Keratinocyte (primary cell): ENCODE measurements at places on chromosomes 5 and 9. TPM values are rescaled to one million over a fixed set of nuclear protein-coding genes. Genes with fewer than 3 reads are reported as not detected.

Gene PCDHAC2
- 1.2 to 2.1 TPM (median 1.9 TPM) in 3 replicates for polyA plus RNA-seq

Gene RABGAP1
- 32.9 to 40.6 TPM (median 34.1 TPM) in 3 replicates for polyA plus RNA-seq

Gene SH2D3C
- polyA plus RNA-seq, result 0.12 to 0.21 TPM in 2 of 3 replicates, not detected in the other

Gene GOLM1
- 12.9 to 19.9 TPM (median 17.3 TPM) in 3 replicates for polyA plus RNA-seq

Gene PDCD1LG2
- polyA plus RNA-seq, result 14.7 to 20.2 TPM (median 18.8 TPM) in 3 replicates

Gene AGXT2
- not detected in 3 replicates for polyA plus RNA-seq

Gene QRFP
- not detected in 3 replicates for polyA plus RNA-seq

DNA sequence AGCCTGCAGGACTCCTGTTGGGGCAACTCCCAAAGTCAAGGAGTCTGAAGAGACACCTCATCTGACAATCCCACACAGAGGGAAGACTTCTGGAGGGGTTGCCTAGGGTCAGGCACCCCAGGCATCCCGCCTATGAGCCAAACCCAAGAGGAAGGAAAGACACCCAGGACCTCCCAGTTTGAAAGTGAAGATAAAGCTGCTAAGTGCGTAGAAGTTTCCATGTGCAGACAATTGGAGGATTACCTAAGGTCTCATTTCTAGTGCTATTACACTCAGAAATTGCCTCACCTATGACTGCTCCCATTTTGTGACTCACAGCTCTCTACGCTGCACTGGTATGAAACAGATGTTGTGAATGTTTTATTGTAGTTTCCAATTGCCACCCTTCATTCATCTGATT, 322.9 kb downstream of the SLIT3 start:
- peak; percentile 40 for DNase-seq
- H3K36me3 ChIP-seq, result no peaks in the 10 kb centered on the region
- no peak overlapping the region for H3K4me3 ChIP-seq
- no peak overlapping the region for H3K27ac ChIP-seq
- peaks cover 6% of the 10 kb centered on the region for H3K4me1 ChIP-seq

DNA sequence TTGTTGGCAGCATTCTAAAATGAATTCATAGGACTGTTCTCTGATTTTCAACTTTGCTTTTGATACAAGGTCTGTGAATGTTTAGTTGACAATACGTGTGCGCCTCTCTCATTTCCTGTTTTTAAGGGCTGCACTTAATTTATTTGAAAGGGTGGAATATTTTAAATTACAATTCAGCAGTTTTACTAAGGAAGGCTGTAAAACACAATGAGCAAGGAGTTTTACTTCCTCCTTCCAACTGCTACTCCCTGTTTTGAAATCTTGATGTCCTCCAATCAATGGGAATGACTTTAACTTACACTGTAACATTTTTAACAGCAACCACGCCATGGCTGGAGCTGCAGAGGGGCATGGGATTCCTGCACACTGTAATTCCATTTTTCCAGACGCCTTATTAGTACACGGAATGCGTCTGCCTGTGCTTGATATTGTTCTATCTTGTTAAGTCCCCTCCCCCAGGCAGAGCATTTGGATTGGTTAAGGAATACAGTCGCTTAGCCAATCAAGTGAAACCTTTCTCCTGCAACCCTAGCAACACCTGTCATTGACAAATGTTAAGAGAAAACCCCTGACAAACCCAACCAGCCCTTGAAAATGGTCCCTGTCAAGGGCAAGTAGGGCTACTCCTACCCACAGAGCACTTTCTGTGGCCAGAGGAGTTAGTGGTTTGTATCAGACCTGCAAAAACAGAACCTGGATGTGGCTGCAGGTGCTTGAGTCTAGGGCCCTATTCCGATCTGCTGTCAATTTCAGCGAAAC, 12.5 kb upstream of the ZSWIM6 start:
- H3K4me3 ChIP-seq, result no peak overlapping the region
- DNase-seq, result no peak
- no peaks in the 10 kb centered on the region for H3K27me3 ChIP-seq
- peaks cover 12% of the 10 kb centered on the region for H3K4me1 ChIP-seq
- no peaks in the 10 kb centered on the region for H3K36me3 ChIP-seq
- H3K27ac ChIP-seq, result no peak overlapping the region

GRCh38 chr5:35781181-35781790, 75.4 kb upstream of the IL7R start:
- H3K27ac ChIP-seq, result no peak overlapping the region
- no peak overlapping the region for H3K4me3 ChIP-seq
- DNase-seq, result no peak
- no peaks in the 10 kb centered on the region for H3K4me1 ChIP-seq

DNA sequence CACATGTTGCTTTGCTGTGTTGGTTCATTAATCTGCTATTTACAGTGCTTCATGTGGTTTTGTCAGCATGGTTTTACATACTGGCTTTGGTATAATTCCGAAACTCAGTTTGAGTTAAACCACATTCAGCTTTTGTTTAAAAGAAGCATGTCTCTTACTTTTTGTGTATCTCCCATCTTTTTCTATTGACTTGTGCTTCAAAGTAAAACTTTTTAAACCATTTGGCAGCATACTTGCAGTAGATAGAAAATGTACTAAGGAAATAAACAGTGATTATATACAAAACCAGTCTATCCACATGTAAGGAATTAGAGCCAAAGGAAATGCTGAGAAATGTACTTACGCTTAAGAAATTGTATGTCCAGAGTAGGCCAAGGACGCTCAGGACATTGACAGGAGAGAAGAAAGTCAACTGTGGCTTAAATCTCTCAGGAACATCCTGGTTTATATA, 286.9 kb downstream of the ARHGEF28 start:
- H3K27me3 ChIP-seq, result no peaks in the 10 kb centered on the region
- H3K27ac ChIP-seq, result no peak overlapping the region
- H3K36me3 ChIP-seq, result peaks cover 22% of the 10 kb centered on the region

GRCh38 chr9:21680590-21680989, 121.8 kb upstream of the MTAP start:
- H3K27ac ChIP-seq, result peak overlapping the region; percentile 95
- no peak overlapping the region for H3K4me3 ChIP-seq
- H3K4me1 ChIP-seq, result peaks cover 90% of the 10 kb centered on the region
- no peaks in the 10 kb centered on the region for H3K36me3 ChIP-seq
- no peaks in the 10 kb centered on the region for H3K27me3 ChIP-seq

- H3K27ac ChIP-seq, result no peak overlapping the region
- no peak for DNase-seq
- no peaks in the 10 kb centered on the region for H3K36me3 ChIP-seq
Observed at GRCh38 chr5:56314529-56314928, 81.4 kb upstream of the ANKRD55 start.

DNA sequence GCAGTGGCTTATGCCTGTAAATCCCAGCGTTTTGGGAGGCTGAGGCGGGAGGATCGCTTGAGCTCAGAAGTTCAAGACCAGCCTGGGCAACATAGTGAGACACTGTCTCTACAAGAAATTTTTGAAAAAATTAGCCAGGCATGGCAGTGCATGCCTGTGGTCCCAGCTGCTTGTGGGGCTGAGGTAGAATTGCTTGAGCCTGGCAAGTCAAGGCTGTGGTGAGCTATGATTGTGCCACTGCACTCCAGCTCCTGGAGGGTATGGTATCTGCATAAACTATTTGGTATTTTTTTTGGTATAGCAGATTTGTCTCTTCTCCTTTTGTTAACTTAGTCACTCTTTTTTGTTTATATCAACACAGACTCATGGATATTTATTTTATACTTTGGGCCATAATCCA, 61.5 kb upstream of the TEX48 start:
- H3K27me3 ChIP-seq, result no peaks in the 10 kb centered on the region
- no peak overlapping the region for H3K4me3 ChIP-seq
- H3K36me3 ChIP-seq, result no peaks in the 10 kb centered on the region
- DNase-seq, result no peak
- H3K27ac ChIP-seq, result no peak overlapping the region

GRCh38 chr9:36191686-36192085, 965 bp downstream of the CLTA start:
- no peak for DNase-seq
- H3K4me3 ChIP-seq, result peak overlapping the region; percentile 71
- H3K27me3 ChIP-seq, result no peaks in the 10 kb centered on the region
- peak overlapping the region; percentile 92 for H3K27ac ChIP-seq
- peaks cover 38% of the 10 kb centered on the region for H3K4me1 ChIP-seq

GRCh38 chr9:1954238-1954637, 60.9 kb upstream of the SMARCA2 start:
- H3K4me1 ChIP-seq, result no peaks in the 10 kb centered on the region
- no peak for DNase-seq
- H3K27me3 ChIP-seq, result no peaks in the 10 kb centered on the region
- no peak overlapping the region for H3K4me3 ChIP-seq
- H3K36me3 ChIP-seq, result no peaks in the 10 kb centered on the region

DNA sequence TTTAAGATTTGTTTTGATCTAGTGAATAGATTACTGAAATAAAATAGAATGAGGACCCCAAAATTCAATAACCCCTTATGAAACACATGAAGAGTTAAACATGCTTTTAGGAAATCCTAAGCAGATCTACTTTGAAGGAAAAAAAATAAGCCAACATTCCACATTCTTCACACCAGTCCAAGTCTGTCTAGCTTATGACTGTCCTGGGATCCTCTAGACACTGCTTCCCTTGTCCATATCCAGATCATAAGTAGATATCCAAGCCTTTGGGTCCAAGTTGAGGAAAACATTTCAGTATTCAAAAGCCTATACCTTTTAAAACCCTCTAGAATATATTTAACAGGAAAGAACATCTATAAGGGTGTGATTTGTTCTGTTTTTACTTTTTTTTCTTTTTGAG, 58.8 kb upstream of the MINAR2 start:
- no peaks in the 10 kb centered on the region for H3K36me3 ChIP-seq
- no peak overlapping the region for H3K4me3 ChIP-seq
- DNase-seq, result no peak
- no peaks in the 10 kb centered on the region for H3K27me3 ChIP-seq

GRCh38 chr5:35319333-35320002, 89.2 kb upstream of the PRLR start:
- no peak overlapping the region for H3K4me3 ChIP-seq
- DNase-seq, result no peak
- no peaks in the 10 kb centered on the region for H3K36me3 ChIP-seq
- H3K27me3 ChIP-seq, result peaks cover 1% of the 10 kb centered on the region

DNA sequence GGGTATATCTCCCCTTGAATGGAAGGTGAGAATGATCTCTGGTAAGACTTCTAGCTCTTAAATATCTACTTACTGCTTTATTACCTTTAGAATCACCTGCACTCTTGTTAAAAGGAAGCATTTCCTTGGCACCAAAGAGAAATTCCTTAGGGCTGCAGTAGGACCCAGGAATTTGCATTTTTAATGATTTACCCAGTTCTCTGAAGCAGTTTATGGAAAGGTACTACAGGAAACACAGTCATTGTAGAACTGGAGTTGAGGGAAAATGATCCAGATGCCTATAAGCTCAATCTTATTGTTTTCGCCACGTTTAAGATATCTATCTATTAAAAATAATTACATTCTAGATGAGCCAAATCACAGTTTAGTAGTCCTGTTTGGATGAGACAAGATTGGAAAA, 9.5 kb upstream of the C9 start:
- H3K36me3 ChIP-seq, result no peaks in the 10 kb centered on the region
- H3K4me1 ChIP-seq, result peaks cover 2% of the 10 kb centered on the region
- H3K27ac ChIP-seq, result no peak overlapping the region
- no peak for DNase-seq

DNA sequence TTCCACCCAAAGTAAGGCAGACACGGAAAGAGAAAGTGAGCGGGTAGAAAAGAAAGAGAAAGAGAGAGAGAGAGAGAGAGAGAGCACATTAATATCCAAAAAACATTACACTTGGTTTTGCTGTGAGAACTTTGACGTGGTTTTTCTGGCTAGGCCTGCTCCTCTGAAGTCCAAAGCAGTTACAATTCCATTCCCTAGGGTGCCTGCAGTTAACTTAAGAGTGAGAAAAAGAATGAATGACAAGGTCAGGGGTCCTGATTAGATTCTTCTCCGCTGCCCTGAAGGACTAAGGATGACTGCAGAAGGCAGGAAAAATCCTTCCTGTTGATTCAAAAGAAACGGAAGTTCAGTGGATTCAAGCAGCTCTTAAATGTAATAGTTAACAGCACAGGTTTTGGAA, 589.8 kb downstream of the PRELID2 start:
- H3K36me3 ChIP-seq, result no peaks in the 10 kb centered on the region
- DNase-seq, result no peak
- no peaks in the 10 kb centered on the region for H3K27me3 ChIP-seq
- H3K4me3 ChIP-seq, result no peak overlapping the region
- peaks cover 35% of the 10 kb centered on the region for H3K4me1 ChIP-seq
- no peak overlapping the region for H3K27ac ChIP-seq

- no peak overlapping the region for H3K4me3 ChIP-seq
- no peaks in the 10 kb centered on the region for H3K27me3 ChIP-seq
- H3K27ac ChIP-seq, result no peak overlapping the region
- H3K36me3 ChIP-seq, result no peaks in the 10 kb centered on the region
Observed at GRCh38 chr9:34145165-34145564, 18.7 kb upstream of the DCAF12 start.

GRCh38 chr5:7960142-7960541, 91.2 kb downstream of the MTRR start:
- H3K27me3 ChIP-seq, result no peaks in the 10 kb centered on the region
- no peaks in the 10 kb centered on the region for H3K4me1 ChIP-seq
- DNase-seq, result no peak
- H3K36me3 ChIP-seq, result no peaks in the 10 kb centered on the region
- H3K4me3 ChIP-seq, result no peak overlapping the region

DNA sequence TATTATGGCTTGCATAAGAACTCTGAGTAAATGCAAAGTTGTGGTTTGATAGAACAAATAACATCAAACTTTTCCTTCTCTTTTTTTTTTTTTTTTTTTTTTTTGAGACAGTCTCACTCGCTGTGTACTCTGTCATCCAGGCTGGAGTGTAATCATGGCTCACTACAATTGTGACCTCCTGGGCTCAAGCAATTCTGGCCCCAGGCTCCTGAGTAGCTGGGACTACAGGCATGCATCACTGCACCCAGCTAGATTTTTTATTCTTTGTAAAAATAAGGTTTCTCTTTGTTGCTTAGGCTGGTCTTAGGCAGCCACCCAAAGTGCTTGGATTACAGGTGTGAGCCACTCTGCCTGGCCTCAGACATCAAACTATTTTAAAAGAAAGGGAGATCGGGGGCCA, 19.0 kb upstream of the PTGER4 start:
- H3K27me3 ChIP-seq, result no peaks in the 10 kb centered on the region
- no peaks in the 10 kb centered on the region for H3K4me1 ChIP-seq
- no peak for DNase-seq
- no peak overlapping the region for H3K4me3 ChIP-seq

DNA sequence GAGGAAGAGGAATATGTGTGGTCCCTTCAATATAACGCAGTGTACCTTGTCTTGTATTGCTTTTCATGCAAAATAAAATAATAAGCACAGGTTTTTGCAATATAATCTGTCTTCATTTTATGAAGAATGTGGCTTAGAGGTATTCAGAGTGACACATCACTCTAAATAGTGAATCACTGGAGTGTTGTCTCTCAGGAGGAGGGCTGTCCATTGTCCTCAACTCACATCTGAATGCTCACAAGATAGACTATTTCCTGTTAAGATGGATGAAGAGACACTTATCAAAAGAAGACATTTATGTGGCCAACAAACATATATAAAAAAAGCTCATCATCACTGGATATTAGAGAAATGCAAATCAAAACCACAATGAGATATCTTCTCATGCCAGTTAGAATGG, 1147.5 kb upstream of the C9orf72 start:
- no peak for DNase-seq
- no peaks in the 10 kb centered on the region for H3K36me3 ChIP-seq
- no peak overlapping the region for H3K4me3 ChIP-seq
- H3K27ac ChIP-seq, result no peak overlapping the region

- no peaks in the 10 kb centered on the region for H3K36me3 ChIP-seq
- no peaks in the 10 kb centered on the region for H3K27me3 ChIP-seq
- no peaks in the 10 kb centered on the region for H3K4me1 ChIP-seq
- H3K4me3 ChIP-seq, result no peak overlapping the region
- no peak overlapping the region for H3K27ac ChIP-seq
Observed at GRCh38 chr5:149664083-149664482, 66.0 kb upstream of the PPARGC1B start.
